ENCODE measurements at places on chromosomes 2 and 18.

DNA sequence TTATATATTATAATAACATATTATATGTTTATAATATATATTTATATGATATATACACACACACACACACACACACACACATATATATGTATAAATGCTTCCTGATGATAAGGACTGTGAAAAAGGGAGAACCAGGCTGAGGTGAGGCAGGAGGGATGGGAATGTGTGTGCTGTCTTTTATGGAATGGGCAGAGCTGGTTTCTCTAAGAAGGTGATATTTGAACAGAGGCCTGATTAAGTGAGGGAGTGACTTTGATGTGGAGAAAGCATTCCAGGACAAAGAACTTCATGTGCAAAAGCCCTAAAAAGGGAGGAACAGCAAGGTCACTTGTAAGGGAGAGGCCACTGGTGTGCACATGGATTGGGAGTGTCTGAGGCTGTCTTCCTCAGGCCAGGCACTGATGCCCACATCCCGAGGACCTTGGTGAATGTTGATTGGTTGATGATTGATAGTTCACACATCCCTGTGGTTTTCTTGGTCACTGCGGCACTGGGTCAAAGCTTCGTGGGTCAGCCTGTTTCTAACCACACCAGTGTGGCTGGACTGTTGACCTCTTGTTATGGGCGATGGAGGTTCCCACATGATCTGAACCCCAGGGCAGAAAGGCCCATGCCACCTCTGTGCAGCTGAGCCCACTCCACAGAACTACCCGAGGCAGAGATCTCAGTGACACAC, 196.9 kb downstream of the MYCN start:
- no peak for DNase-seq

- DNase-seq, result no peak
Measured at GRCh38 chr2:144424559-144425240, 95.2 kb downstream of the ZEB2 start.

- DNase-seq, result peak; percentile 34
Measured at GRCh38 chr18:59323931-59324622, 5.6 kb upstream of the CPLX4 start.

GRCh38 chr2:147862859-147863516, 18.2 kb downstream of the ACVR2A start:
- DNase-seq, result no peak

DNA sequence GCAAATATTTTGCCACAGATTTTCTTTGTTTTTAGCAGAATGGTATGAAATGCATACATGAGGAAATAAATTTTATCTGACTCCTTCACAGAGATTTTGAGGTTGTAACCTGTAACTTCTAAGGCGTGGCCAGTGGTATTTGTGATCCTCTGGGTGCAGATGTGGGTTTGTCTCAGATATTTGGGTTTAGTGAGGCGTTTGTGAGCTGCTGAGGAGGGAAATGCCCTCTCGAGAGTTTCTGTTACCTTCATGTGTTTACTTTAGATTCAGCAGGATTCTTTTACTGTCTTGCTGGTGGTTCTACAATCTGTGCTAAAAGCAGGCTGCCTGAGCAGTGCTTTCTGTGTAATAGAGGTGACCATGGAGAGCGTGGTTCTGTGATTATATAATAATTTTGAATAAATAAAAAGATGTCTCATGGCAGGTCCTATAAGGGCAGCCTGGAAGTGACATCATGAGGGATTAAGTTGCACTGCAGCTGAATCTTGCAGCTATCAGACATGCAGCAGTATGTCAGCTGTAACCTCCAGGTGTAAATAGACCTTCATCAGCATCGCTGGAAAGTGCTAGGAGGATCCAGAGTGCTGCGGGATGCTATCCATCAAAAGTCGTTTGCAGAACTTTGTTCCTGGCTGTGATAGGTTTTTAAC, 34.1 kb downstream of the TANC1 start:
- DNase-seq, result no peak

DNA sequence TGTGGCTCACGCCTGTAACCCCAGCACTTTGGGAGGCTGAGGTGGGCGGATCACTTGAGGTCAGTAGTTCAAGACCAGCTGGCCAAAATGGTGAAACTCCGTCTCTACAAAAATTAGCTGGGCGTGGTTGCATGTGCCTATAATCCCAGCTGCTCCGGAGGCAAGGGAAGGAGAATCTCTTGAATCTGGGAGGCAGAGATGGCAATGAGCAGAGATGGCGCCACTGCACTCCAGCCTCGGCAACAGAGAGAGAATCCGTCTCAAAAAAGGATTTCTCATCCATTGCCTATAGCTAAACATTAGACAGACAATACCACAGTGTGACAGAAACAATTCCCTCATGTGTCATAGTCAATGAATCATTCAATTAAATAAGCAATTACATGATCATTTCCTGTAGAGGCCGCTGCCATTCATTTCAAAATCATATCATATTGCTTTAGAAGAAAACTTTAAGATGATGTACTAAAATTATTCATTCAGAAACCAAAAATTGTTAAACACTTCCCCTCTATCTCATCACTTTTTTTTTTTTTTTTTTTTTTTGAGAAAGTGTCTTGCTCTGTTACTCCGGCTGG, 69.5 kb upstream of the TGIF1 start:
- DNase-seq, result peak; percentile 61

- DNase-seq, result no peak
Measured at GRCh38 chr2:231065966-231066365, 9.3 kb downstream of the PSMD1 start.

DNA sequence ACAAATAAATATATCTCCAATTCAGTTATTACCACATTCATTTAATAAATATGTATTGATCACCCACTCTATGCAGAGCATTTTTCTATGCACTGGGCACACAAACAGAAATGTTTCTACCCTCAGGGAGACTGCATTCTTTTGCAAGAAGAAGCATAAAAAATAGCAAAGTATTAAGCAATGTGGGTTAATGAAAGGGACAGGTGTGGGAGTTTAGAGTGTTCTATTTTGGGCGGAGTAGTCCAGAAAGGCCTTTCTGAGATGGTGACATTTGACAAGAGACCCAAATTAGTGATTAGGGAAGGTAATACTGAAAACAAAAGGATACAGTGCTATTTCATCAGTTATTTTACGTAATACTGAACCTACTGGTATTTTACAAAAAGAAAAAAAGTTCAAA, 394.3 kb upstream of the CHST9 start:
- no peak for DNase-seq

- DNase-seq, result no peak
Measured at GRCh38 chr2:28678944-28679343, 72.7 kb upstream of the PPP1CB start.

DNA sequence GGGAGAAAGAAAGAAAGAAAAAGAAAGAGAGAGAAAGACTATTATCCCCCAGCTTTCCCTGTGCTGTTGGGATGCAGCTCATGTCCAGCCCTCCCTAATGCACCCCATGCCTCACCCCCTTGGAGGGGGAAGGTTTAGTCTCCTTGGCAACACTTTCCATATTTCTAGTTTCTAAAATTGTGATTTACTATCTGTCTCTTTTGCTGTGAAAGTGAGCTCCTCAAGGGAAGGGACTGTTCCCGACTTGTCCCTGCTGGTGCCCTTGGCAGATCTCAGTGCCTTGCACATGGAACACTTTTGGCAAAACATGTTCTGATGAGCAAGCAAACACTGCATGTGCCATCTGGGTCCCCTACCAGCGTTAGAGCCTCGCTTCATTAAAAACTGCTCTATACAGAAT, 11.7 kb upstream of the NAPG start:
- DNase-seq, result no peak

DNA sequence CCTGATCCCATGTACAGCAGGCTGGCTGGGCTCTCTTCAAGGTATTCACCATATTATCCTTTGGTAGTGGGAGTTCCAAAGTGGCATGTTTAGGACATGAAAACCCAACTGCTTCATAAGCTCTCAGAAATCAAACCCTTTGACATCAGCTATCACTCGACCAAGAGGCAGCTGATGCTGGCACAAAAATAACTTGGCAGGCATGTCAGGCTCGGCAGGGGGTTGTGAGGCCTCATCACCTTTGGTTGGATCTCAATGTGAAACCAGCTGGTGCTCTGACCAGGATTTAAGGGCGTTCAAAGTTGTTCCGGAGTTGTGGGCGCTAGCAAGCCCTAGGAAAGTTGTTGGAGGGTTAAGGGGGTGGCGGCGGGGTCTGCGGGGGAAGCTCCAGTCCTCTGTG, 171.9 kb downstream of the FHOD3 start:
- DNase-seq, result no peak

DNA sequence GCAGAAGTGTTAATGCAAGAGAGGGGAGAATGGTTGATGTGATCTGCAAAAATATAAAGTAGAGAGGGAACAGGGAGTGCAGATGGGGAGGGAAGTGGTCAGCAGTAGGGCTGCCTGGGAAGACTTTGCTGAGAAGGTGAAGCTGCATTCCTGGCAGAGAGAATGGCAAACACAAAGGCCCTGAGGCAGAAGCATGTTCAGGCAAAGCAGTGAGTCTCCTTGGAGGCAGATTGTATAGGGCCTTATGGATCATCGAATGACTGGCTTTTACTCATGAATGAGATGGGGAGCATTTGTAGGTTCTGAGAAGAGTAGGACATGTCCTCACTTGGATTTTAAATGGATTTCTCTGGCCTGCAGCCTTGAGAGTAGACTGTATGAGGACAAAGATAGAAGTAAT, 9.5 kb downstream of the ITGA6 start:
- DNase-seq, result no peak

- no peak for DNase-seq
Measured at GRCh38 chr2:45403036-45403435, 208.0 kb downstream of the SRBD1 start.

DNA sequence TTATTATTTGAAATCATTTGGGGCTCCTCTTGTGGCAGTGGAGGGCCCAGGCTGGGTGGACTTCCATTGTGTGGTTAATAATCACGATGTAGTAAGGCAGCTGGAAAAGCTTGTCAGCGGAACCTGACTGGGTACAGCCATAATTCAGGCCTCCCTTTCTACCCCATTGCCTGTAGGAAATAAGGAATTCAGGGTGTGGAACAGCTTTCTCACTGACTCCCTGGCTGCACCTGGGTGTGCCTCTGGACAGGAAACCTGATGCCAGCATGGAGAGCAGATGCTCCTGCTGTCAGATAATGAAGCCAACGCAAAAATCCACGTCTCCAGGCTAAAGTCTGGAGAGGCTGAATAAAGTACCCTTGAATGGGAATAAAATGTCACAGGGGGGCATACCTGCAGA, 44.2 kb downstream of the LYPD6B start:
- no peak for DNase-seq

DNA sequence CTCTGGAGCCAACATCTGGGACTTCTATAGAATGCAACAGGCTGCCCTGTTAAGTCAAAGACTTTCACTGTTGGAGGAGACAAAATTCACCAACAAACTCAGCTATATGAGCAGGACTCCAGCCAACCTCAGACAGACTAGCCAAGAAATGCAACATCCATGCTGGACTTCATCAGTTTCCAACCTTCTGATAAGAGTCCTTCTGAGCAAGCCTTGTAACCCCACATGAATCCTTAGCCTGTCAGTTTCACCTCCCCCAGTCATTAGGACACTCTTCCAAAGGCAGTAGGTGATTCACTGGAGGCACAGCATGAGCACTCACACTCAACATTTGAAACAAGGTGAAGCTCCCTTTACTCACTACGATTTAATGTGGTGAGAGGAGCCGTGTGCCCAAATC, 5.8 kb downstream of the TBC1D8 start:
- DNase-seq, result no peak

DNA sequence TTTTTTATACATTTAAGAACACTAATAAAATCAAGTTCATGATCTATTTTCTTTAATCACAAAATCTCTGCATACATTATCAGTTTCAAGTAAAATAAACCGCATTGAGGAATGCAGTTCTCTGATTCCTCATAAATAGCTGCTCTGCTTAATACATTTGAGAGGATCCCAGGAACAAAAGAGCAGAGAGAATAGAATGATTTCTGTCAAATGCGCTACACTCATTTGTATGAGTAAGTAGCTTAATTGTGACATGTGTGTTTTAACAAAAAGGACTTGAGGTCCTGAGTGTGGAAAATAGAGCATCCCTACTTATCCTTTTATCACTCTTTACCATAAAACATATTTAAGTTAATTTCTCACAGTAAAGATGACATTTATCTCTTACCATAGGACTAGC, 134.0 kb downstream of the PID1 start:
- DNase-seq, result no peak
